CD4-positive, alpha-beta T cell treated with Interleukin-21 for 1 hour (primary cell): ENCODE measurements at places on chromosomes 5 and 9.

DNA sequence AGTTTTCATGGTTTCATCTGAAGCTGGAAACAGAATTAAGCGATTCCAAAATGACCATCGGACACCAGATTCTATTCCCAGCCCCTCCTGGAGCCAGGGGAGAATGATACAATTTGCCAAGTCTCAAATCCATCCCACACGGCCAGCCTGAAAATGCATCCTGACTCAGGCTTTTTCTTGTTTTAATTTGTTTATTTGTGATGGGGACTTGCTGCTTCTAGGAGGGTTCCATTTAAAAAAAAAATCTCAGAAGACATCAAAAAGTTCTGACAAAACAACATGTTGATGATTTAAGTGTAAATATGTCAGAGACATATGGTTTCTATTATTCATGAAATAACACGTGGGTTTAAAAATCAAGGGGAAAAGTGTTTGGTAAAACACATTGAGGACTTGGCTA, 173.2 kb downstream of the GAS1 start:
- no peak for DNase-seq

GRCh38 chr5:142998316-142999020, 228.3 kb downstream of the ARHGAP26 start:
- no peak for DNase-seq

- DNase-seq: no peak
These were observed 1.9 kb upstream of the ZNF79 start for GRCh38 chr9:127422133-127422782.

- peak; percentile 48 for DNase-seq
These were observed 8.4 kb downstream of the UBTD2 start for GRCh38 chr5:172274951-172275753.

DNA sequence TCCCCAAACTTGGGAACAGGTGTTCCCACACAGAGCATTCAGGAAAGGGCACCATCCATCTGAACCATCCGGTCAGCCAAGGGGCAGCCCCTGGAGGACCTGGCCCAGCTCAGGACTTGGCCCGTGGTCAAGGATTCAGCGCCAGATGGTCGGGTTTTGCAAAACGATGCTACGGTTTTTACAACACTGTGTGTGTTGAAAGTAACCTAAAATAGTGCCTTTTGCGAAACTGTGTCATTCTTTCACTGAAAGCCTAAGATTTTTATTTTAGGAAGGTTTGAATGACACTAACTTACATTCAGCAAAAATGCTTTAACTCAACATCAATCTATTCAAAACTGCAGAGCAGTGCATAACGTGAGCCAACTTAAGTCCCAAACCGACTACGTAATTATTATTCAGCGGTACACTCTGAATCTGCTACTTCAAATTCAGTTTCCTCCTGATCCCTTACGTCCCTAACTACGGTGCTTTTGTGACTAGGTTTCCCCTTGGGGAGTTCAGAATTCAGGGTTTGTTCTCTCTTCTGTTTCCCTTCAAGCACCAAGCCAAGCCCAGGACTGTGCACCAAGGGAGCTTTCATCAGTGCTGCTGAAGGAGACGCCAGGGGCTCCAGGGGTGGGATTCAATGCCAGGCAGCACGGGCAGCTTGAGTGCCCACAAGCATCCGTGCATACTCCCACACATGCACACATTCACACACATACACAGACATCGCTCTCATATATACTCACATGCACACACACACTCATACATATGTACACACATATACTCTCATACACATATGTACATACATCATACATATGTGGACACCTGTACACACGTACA, 25.8 kb downstream of the LPCAT1 start:
- no peak for DNase-seq

DNA sequence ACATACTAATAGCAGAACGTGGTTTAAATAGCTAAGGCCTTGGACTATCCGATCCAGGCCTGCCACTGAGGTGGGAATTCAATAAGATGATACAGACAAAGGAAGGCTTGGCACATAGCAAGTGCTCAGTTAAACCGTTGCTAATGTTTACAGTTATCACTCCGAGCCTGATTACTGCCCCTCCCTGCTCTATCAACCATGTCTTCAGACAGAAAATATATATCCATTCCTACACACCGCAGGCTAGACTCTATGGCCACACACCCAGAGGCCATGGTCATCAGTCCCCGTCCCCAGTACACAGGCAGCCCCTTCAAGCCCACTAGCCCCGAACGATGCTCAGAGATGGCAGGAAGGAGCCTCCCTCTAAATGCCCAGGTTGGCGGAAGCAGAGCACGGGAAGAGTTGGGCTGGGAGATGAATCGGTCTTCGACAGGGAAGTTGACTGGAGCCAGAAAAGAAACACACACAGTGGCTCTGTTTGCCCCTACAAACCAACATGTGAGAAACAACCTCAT, 49.7 kb upstream of the STXBP1 start:
- no peak for DNase-seq

- no peak for DNase-seq
These were observed 125.8 kb downstream of the DTWD2 start for GRCh38 chr5:118862596-118862995.

DNA sequence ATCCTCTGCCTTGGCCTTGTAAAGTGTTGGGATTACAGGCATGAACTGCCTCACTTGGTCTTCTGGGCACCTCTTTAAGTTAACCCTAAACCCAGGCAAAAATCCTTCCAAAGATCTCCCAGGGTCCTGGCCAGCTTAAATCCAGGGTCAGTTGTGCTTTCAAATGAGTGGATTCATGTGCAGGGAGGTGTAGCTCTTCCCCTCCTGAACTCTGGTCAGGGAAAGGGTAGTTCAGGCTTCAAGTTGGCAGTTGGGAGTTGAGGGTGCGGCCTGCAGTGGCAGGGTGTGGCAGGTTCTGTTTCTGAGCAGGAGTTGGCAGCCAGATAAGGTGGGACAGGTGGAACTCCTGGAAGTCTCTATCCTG, 3.6 kb downstream of the HNRNPAB start:
- no peak for DNase-seq

DNA sequence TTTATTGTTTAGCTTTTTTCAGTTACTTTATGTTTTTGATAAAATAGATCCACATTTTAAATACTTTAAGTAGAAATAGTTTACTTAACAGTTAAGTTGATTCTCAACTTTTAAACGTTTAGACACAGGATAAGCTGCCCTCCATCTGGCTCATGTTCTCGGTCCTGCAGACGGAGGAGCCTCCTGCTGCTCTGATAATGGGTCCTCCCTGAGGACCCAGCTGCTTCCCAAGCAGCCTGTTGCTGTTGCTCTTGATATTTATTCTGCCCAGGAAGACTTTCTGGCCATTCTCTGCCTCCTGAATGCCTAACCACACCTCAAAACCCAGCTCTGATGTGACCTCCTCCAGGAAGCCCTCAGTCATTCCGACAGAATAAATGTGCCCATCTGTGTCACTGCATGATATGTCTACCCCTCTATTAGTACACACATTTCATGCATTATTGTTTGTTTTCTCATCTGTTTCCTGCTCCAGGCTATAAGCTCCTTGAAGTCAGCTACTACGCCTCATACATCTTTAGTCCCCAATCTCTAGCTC, 267.2 kb upstream of the MSX2 start:
- DNase-seq: no peak

GRCh38 chr5:2387634-2388325, 363.7 kb downstream of the IRX2 start:
- no peak for DNase-seq

DNA sequence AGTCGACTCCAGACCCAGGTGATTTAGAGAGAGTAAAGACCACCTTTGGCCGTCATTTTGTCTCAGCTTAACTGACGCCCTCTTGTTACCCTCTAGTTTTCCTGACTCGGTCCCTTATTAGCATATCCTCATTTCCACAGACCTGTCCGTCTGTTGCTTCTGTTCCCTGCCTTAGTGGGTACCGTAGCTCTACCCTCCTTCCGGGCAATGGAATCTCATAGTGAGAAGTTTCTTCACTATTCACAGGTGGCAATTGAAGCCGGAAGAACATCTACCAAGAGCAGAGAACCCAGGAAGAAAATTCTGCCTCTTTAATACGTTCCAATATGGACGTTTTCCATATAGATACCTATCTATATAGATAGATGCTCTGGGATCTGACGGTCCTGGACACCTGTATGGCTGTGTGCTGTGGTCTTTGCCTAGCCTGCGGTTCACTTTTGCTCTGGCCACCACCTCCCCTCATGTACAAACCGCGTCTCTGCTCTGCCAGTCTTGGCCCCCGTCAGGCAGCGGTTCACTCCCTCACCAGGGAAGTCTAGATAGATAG, 652 bp upstream of the TMEM161B start:
- DNase-seq: no peak

- no peak for DNase-seq
These were observed 200.4 kb downstream of the SREK1 start for GRCh38 chr5:66344544-66344943.

GRCh38 chr9:136191099-136191959, 13.6 kb downstream of the LHX3 start:
- DNase-seq: no peak

DNA sequence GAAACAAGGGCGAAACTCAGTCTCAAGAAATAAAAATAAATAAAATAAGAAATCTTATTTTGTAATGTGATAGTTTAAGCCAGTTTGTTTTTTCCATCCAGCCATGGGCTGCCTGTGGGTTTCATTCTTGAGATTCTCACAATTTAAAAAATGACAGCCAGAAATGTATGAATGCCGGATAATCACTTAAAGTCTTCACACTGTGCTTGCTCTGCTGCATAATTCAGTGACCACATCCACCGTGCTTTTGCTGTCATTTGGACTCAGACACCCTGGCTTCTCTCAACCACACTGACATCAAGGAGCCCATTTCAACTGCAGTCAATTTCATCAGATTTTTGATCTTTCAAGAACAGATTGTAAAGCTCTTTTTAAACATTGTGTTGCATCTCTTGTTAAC, 61.0 kb upstream of the DAPK1 start:
- DNase-seq: no peak

- DNase-seq: no peak
These were observed 163.6 kb upstream of the RORB start for GRCh38 chr9:74333384-74334032.

DNA sequence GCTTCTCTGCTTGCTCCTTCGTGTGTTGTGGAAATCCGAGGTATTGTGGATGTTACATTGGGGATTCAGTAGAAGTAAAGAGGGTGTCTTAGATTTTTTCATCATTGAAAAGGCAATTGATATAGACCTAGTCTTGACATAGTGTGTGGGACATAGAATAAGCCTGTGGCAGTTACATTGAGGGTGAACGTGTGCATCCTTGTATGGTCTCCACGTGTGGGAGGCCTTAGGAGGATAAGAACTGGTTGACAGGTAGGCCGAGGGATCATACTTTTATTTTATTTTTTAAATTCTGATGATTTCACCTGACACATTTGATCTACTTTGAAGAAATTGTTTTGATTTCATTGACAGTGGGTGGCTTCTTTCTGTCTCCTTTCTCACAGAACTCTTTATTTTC, 17.0 kb upstream of the FAM120AOS start:
- no peak for DNase-seq

DNA sequence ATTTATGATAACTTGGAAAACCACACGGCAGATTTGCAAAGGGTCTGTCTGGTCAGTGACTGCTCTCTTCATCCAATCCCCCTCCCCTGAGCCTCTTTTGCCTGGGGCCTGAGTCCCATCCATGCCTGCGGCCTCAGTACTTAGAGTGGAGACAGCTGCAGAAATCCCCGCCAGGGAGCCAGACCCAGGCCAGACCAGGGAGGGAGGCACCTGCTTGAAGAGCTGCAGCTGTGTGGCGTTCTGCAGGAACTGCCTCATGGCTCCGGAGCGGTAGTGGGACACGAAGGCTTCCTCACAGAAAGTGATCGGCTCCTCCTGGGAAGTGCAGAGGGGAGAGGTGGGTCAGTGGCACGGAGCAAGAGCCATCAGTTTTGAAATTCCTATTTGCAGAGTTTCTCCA, 101.6 kb downstream of the CRB2 start:
- no peak for DNase-seq

DNA sequence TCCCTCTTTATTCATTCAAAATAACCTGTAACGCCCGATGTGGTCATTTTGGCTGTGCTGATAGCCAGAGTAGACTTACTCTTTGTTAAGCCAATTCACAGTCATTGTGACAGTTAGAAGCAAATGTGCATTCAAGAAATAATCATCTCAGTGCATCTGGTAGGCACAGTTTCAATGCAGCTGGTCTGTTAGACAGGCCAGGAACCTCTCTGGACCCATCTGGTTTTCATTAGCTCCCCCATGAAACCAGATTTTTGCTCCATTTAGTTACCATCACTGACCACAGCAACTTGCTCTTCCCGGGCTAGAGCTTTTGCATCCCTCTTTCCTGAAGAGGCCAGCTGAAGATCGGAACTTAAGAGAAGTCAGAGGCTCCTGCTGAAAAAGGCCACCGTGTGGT, 284.2 kb downstream of the NSG2 start:
- DNase-seq: no peak

DNA sequence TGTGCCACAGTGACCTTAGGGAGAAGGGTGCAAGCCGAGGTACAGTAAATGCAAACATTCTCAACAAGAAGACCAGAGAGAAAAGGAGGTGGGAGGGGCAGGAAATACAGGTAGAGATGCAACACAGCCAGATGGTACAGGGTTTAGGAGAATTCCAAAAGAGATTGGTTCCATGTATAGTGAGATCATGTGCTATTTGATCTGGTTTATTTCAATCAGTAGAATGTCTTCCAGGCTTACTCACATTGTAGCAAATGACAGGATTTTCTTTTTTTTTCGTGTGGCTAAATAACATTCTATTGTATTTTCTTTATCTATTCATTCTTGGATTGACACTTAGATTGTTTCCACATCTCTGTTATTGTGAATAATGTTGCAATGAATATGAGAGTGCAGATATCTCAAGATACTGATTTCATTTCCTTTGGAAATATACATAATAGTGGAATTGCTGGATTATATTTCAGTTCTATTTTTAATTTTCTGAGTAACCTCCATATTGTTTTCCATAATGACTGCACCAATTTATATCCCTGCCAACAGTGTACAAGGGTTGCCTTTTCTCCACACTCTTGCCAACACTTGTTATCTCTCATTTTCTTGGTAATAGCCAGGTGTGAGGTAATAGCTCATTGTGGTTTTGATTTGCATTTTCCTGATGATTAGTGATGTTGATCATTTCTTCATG, 107.8 kb upstream of the GAS1 start:
- no peak for DNase-seq

DNA sequence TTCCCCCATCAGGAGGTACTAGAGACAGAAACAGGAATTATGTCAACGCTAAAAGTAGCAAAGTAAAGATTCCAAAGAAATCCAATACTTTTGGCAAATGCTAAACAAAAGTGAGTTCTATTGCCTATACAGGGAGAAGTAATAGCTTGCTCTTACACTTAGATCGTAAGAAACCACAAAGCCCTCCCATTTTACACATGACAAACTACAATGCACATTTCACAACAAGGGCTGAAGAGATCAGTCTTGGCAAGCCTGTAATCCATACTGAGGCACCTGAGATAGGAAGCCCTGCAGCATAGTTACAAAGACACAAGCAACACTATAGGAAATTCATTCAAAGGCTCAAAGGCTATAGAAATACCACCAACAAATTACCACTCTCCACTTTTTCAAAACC, 7.7 kb downstream of the HNRNPK start:
- no peak for DNase-seq

DNA sequence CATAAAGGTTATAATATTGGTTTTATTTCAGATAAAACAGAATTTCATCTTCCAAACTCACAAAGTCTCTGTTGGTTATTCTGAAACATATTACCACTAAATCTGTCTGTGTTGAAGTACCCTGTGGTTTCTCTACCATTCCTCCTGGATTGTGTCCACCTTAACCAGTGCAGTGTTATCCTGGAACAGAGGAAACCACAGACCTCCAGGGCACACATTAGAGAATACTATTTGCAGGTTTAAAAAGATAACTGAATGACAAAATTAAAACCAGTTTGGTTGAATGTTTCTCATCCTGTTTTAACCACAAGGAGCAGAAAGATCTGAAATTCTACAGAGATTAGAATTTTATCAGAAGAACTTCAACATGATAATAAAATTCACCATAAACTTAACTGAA, 251.8 kb downstream of the CWC27 start:
- no peak for DNase-seq
